Activated T-cell treated with anti-CD3 and anti-CD28 coated beads, Interleukin-2, amount 50 U/mL, for 72 hours (primary cell): ENCODE measurements at places on chromosomes 12 and 14. TPM values are rescaled to one million over a fixed set of nuclear protein-coding genes. Genes with fewer than 3 reads are reported as not detected.
A peak's percentile ranks its signal among the peaks of the same experiment; 100 is the strongest.

The TMEM63C gene
- total RNA-seq, result 2.1 TPM

The SERPINA3 gene
- not detected for total RNA-seq

The GLT1D1 gene
- total RNA-seq, result not detected

The MMP19 gene
- 0.81 TPM for total RNA-seq

The HOXC12 gene
- total RNA-seq, result not detected

The PLD4 gene
- total RNA-seq, result 0.30 TPM

The JPH4 gene
- total RNA-seq, result 1.2 TPM

The CDK4 gene
- 154 TPM for total RNA-seq

DNA sequence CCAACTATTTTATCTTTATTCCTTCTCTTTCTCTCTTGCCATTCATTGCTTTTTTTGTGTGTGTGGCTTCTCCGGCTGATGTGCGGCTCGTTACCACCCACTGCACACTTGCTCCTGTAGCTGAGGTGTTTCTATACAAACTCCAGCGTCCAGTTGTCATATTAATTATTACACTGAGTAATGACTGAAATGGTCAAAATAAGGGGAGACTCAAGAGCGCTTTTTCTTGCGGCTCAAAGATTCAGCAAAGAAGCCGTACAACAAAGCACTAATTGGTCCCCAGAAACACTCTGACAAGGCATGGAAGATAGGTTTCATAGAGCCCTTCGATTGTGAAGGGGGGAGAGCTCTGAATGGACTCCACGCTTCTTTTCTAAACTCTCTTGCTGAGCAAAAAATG is 5.6 kb upstream of the ASCL1 start:
- peaks cover 54% of the 10 kb centered on the region for H3K4me1 ChIP-seq
- DNase-seq, result no peak
- H3K27me3 ChIP-seq, result peaks cover 95% of the 10 kb centered on the region
- no peak overlapping the region for H3K4me3 ChIP-seq
- peaks cover 2% of the 10 kb centered on the region for H3K36me3 ChIP-seq
- H3K27ac ChIP-seq, result no peak overlapping the region

- no peak for DNase-seq
- H3K27me3 ChIP-seq, result no peaks in the 10 kb centered on the region
- H3K27ac ChIP-seq, result peak overlapping the region; percentile 94
- H3K36me3 ChIP-seq, result peaks cover 59% of the 10 kb centered on the region
Measured at GRCh38 chr14:100341301-100342031, 18.3 kb downstream of the SLC25A47 start.

GRCh38 chr14:47675466-47676314 is at the start of gene MDGA2:
TSS of gene MDGA2 (minus strand) at chr14:47675605.
- H3K27me3 ChIP-seq, result peaks cover 43% of the 10 kb centered on the region
- peak within 1 kb of the TSS; percentile 36 for H3K4me3 ChIP-seq
- H3K27ac ChIP-seq, result no peak within 1 kb of the TSS
- no peaks in the 10 kb centered on the region for H3K4me1 ChIP-seq

DNA sequence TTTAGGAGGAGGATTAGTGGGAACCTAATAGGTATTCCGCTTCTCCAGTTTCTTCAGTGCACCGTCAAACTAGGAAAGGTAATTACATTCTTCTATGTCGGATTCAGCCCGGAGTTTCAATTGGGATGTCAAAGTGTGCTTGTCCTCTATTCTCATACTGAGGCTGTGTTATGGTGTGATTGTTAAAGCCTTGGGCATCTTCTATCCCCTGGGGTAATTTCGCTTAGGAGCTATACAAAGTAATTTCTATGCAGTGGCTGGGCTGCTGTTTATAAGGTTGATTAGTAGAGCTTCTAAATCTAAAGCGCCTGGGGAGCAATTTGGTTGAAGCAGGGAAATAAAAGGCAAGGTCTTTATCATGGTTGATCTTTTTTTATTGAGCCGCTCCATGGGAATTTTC is 399.6 kb downstream of the ZFP36L1 start:
- H3K27me3 ChIP-seq, result no peaks in the 10 kb centered on the region
- H3K4me1 ChIP-seq, result no peaks in the 10 kb centered on the region
- H3K27ac ChIP-seq, result no peak overlapping the region

- peaks cover 17% of the 10 kb centered on the region for H3K27me3 ChIP-seq
- H3K4me1 ChIP-seq, result no peaks in the 10 kb centered on the region
- H3K4me3 ChIP-seq, result no peak overlapping the region
- no peaks in the 10 kb centered on the region for H3K36me3 ChIP-seq
Measured at GRCh38 chr12:91213-91612, 24.6 kb downstream of the IQSEC3 start.

GRCh38 chr12:25208554-25208953 is 13.5 kb downstream of the ETFRF1 start:
- DNase-seq, result no peak
- peaks cover 10% of the 10 kb centered on the region for H3K36me3 ChIP-seq
- no peaks in the 10 kb centered on the region for H3K4me1 ChIP-seq
- H3K27me3 ChIP-seq, result no peaks in the 10 kb centered on the region
- no peak overlapping the region for H3K27ac ChIP-seq

GRCh38 chr14:51566831-51567582 is 84.7 kb upstream of the FRMD6 start:
- H3K27me3 ChIP-seq, result no peaks in the 10 kb centered on the region
- peak; percentile 16 for DNase-seq
- H3K27ac ChIP-seq, result no peak overlapping the region
- H3K4me1 ChIP-seq, result peaks cover 29% of the 10 kb centered on the region
- H3K36me3 ChIP-seq, result no peaks in the 10 kb centered on the region
- H3K4me3 ChIP-seq, result no peak overlapping the region

DNA sequence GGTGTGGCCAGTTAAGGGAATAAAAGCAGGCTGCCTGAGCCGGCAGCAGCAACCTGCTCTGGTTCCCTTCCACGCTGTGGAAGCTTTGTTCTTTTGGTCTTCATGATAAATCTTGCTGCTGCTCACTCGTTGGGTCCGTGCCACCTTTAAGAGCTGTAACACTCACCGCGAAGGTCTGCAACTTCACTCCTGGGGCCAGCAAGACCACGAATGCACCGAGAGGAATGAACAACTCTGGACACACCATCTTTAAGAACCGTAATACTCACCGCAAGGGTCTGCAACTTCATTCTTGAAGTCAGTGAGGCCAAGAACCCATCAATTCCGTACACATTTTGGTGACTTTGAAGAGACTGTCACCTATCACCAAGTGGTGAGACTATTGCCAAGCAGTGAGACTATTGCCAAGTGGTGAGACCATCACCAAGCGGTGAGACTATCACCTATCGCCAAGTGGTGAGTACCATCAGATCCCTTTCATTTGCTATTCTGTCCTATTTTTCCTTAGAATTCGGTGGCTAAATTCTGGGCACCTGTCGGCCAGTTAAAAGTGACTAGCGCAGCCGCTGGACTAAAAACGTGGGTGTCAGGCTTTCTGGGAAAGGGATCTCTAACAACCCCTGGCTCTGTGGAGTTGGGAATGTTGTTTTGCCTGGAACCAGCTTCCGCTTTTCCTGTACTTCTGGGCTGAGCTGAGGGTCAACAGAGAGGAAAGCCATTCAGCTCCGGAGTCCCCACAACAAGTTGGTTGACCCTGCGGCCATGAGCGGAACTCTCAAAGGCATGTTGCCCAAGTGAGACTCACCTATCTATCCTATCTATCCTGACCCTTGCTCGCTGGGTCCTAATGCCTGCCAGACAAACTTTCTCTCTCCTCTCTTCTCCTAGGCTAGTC is at the start of gene DHRS2:
Gene DHRS2 (plus strand): TSS at position 48 of the 895 bp plus-strand sequence. CDS start 2,501 bp downstream, outside the sequence.
- DNase-seq, result no peak
- H3K4me3 ChIP-seq, result no peak within 1 kb of the TSS
- no peaks in the 10 kb centered on the region for H3K36me3 ChIP-seq

DNA sequence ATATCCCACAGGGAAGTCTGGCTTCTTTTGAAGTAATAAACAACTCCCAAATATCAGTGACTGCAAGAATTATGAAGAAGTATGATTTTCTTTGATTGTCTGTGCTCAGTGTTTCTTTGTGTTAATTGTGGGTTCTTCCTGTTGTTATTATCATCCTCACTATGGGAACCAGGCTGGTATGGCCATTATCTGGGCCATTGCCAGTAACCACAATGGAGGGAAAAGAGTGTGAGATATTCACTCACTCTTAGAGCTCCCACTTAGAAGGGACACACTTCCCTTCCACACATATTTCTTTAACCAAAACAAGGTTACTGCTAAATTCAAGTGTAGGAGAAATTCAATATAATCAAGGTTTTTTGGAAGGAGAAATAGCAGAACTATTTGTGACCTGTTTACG is 503.7 kb downstream of the SLC6A15 start:
- H3K4me1 ChIP-seq, result no peaks in the 10 kb centered on the region
- no peak overlapping the region for H3K4me3 ChIP-seq
- no peaks in the 10 kb centered on the region for H3K36me3 ChIP-seq
- no peak for DNase-seq
- H3K27me3 ChIP-seq, result no peaks in the 10 kb centered on the region

- no peak overlapping the region for H3K27ac ChIP-seq
- no peak overlapping the region for H3K4me3 ChIP-seq
- no peak for DNase-seq
- H3K4me1 ChIP-seq, result no peaks in the 10 kb centered on the region
Measured at GRCh38 chr14:35509846-35510245, 24.1 kb upstream of the INSM2 start.

- DNase-seq, result no peak
- no peak overlapping the region for H3K4me3 ChIP-seq
- H3K27me3 ChIP-seq, result no peaks in the 10 kb centered on the region
- peaks cover 11% of the 10 kb centered on the region for H3K4me1 ChIP-seq
- peaks cover 1% of the 10 kb centered on the region for H3K36me3 ChIP-seq
Measured at GRCh38 chr12:4610481-4610880, 38.4 kb downstream of the AKAP3 start.

- H3K4me1 ChIP-seq, result no peaks in the 10 kb centered on the region
- DNase-seq, result no peak
- no peak overlapping the region for H3K27ac ChIP-seq
- H3K4me3 ChIP-seq, result no peak overlapping the region
- peaks cover 5% of the 10 kb centered on the region for H3K27me3 ChIP-seq
Measured at GRCh38 chr14:78450669-78451318, 280.6 kb downstream of the NRXN3 start.

DNA sequence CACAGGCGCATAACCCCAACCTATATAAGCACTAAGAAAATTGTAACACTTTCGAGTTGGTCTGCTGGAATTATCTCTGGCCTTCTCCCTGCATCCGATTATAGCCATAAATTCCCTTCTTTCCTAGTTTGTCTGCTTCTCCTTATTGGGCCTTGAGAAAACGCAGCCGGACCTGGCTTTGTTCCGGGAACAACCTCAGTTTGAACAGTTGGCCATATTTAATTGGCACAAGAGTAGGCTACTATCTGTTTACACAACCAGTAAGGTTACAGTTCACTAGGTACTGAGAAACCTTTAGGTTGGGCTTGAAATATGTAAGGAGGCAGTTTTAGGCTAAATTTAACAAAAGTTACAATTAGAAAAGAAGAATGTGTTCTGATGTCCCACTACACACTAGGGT is 176.1 kb downstream of the IPO8 start:
- H3K4me1 ChIP-seq, result no peaks in the 10 kb centered on the region
- no peak overlapping the region for H3K27ac ChIP-seq
- no peaks in the 10 kb centered on the region for H3K27me3 ChIP-seq
- no peak overlapping the region for H3K4me3 ChIP-seq
- no peaks in the 10 kb centered on the region for H3K36me3 ChIP-seq

GRCh38 chr14:91585856-91586255 is 75.7 kb upstream of the PPP4R3A start:
- no peak for DNase-seq
- H3K27ac ChIP-seq, result no peak overlapping the region
- H3K36me3 ChIP-seq, result peaks cover 7% of the 10 kb centered on the region

DNA sequence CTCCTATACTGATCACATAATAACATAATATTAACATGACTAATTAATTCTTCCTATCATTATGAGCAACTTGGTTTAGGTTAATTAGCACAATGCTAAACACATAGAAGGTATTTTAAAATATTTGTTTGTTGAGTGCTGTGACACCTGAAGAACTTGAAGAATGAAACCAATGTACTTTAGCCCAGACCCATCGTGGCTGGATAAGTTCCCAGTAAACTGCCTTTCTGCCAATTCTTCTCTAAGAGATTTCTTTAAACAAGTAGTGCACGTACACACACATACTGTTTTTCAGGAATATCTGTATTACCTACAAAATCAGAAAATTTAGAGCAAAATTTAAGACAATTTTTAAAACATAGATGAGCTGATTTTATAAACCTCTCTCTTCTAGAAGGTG is 207.4 kb upstream of the SSTR1 start:
- no peaks in the 10 kb centered on the region for H3K27me3 ChIP-seq
- no peak overlapping the region for H3K27ac ChIP-seq
- H3K4me1 ChIP-seq, result no peaks in the 10 kb centered on the region

GRCh38 chr12:104197264-104197663 is 18.3 kb upstream of the TXNRD1 start:
- no peak for DNase-seq
- no peak overlapping the region for H3K27ac ChIP-seq
- peaks cover 9% of the 10 kb centered on the region for H3K36me3 ChIP-seq
- H3K27me3 ChIP-seq, result peaks cover 17% of the 10 kb centered on the region
- no peaks in the 10 kb centered on the region for H3K4me1 ChIP-seq
- H3K4me3 ChIP-seq, result no peak overlapping the region

DNA sequence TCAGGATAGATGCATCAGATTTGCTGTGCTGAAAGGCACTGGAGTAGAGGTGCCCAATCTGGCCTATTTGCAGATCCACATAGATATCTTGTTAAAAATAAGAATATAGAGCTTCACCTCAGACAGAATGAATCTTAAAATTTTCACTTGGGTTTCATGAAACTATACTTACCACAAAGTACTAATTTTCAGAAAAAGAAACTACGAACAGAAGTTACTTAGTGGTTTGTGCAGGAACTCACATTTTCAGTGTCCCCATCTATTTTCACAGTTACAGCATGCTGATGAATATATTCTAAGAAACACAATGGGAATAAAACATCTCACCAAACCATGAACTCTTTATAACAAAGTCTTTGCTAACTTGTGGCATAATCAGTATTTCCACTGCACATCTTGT is 449.4 kb downstream of the RERGL start:
- no peak for DNase-seq
- H3K4me1 ChIP-seq, result peaks cover 5% of the 10 kb centered on the region
- H3K27ac ChIP-seq, result no peak overlapping the region
- no peaks in the 10 kb centered on the region for H3K36me3 ChIP-seq
